Stimulated activated naive B cell treated with anti-CD40 and anti-IgM and Interleukin-4, amounts not matched to agents 10 μg/mL and 1 μg/mL and 100 μg/mL, for 72 hours (primary cell): ENCODE measurements at places on chromosomes 6 and 20.

DNA sequence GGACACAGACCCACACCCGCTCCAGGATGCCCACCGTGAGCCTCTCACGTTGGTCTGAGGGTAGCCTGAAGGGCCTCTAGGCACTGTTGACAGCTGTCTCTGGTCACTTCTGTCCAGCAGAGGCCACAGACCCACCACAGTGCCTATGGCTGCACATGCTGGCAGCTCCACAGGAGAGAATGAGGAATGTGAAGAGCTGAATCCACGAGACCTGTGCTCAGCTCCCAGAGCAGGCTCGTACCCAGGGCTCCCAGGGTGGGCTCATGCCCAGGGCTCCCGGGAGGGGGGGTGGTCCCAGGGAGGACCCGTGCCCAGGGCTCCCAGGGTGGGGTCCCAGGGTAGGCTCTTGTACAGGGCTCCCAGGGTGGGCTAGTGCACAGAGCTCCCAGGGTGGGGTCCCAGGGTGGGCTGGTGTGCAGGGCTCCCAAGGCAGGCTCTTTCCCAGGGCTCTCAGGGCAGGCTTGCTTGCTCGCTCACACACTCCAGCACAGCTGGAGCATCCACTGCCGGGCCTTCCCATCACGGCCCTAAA, 201.0 kb downstream of the SYNDIG1 start:
- no peak for DNase-seq

DNA sequence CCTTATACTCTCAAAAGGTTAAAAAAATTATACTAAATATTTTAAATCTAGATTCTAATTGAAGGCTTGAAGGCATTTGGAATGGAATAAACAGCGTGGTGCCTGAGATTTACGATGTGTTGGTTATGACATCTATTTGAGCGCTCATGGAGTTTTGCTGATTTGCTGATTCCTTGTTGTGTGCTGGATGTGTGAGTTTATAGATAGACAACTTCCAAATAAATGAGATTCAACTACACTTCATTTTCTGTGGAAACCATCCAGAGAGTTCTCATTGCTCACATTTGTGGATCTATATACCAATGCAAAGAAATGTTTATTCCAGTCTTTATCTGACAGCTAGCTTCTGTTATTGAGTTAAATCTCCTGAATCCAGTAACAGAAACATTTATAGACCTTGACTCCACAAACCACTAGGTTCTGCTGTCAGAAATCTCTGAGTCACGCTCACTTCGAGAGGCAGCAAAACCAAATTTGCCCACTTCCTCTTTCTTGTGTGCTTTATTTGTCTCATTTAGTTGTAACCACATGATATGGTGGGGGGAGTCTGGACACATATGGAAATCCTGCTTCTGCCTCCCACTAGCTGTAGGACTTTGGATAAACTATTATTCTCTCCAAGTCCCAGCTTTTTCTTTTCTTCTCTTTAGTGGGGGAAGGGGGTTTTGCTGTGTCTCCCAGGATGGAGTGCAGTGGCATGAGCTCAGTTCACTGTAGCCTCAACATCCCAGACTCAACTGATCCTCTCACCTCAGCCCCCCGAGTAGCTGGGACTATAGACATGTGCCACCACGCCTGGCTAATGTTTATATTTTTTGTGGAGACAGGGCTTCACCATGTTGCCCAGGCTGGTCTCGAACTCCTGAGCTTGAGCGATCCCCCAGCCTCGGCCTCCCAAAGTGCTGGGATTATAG, 54.5 kb downstream of the IPCEF1 start:
- peak; percentile 57 for DNase-seq

- no peak for DNase-seq
Observed at GRCh38 chr20:24102749-24103333, 114.3 kb upstream of the GGTLC1 start.

- DNase-seq = no peak
Observed at GRCh38 chr6:76247527-76247926, 175.1 kb upstream of the IMPG1 start.
